Activated CD8-positive, alpha-beta memory T cell treated with anti-CD3 and anti-CD28 coated beads for 1 hour (primary cell): ENCODE measurements at places on chromosomes 13 and 19.

- no peak for DNase-seq
Measured at GRCh38 chr19:49356382-49356781, 5.8 kb downstream of the TEAD2 start.

GRCh38 chr13:60757501-60758215, 360.6 kb downstream of the TDRD3 start:
- DNase-seq = no peak

DNA sequence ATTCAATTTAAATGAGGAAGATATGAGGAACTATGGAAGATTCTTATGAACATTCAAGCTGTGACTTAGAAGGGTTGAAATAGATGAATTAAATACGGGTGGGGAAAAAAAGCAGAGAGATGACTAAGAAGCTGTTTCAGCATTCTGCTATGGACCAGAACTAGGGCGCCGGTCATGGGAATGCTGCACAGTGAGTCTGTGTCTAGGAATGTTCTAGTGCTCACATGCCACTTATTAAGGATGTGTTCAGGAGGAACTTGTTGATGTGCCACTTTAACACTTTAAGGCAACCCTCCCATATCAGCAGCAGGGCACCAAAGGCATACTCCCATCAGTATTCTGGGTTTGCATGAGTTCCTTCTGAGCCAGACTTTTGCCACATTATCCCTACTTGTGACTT, 152.1 kb downstream of the POSTN start:
- no peak for DNase-seq

GRCh38 chr19:42010245-42011126, 16.5 kb upstream of the ATP1A3 start:
- no peak for DNase-seq

GRCh38 chr19:48780631-48781391, 25.5 kb downstream of the FGF21 start:
- no peak for DNase-seq

- DNase-seq = no peak
Measured at GRCh38 chr19:55704494-55705245, 29.6 kb downstream of the EPN1 start.

DNA sequence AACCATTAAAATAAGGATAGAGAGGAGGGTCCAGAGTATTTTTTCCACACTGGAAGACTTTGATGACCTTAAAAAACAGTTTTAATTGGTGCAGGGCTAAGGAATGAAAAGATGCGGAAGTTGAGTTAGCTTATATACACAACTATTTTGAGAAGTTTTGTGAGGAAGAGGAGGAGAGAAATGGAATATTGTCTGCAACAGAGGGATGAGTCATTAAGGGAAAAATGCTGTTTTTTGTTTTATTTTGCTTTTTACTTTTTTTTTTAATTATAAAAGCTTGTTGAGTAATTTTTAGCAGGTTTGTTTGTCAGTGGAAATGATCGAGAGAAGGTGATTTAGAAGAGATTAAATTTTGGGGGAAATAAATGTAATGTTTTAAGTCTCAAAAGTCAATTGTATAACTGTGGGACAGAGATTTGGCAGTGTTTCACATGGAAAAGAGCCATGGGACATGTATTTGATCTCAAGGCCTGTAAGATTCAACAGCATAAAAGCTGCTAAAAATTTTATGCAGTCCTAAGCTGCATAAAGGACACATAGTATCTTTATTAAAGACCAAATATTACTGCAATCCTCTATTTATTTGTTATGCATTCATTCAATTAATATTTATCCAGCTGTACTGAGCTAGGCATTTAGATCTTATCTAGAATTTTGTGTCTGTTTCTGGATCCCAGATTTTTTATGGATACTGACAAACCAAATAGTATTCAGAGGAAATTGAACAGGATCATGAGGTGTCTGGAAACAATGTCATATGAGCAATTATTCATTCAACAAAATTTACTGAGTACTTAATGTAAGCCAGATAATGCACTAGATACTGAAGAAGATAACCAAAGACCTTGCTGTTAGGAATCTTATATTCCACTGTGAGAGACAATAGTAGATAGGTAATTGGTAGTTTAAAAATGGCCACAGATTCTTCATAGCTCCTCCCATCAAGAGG, 72.7 kb downstream of the DNAJC15 start:
- no peak for DNase-seq

GRCh38 chr19:3196064-3196932, 10.6 kb downstream of the NCLN start:
- no peak for DNase-seq

- no peak for DNase-seq
Measured at GRCh38 chr19:3809881-3810707, 23.9 kb upstream of the MATK start.

DNA sequence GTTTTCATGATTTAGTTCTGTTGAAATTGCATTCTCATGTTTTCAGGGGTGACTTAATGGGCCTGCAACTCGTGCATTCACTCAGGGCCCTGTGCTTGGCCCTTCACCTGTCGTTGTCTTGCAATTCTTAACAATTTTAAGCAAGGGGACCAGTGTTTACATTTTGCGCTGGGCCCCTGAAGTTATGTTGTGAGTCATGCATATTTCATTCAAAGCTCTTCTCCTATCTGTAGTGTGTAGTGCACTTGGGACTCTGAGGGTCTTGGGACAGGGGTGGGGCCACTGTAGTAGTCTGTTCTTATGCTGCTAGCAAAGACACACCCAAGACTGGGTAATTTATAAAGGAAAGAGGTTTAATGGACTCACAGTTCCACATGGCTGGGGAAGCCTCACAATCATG, 211.2 kb upstream of the RXFP2 start:
- DNase-seq = no peak

DNA sequence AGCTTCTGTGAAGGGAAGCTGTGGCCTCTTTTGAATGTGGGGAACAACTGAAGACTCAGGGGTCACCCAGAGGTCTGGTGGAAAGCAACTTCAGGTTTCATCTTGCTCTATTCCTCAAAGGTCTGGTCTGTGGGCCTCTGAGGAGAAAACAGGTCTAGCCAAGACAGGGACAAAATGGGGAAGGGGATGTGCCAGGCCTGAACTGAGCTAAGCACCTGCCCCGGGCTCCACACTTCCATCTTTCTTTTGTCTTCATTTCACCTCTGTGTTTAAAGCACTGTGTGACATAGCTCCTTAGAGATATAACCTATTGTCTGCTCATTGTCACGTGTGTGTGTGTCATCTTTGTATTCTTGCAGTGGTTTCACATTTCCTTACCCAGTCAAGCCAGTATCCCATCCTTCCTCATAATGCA, 19.9 kb upstream of the GDF15 start:
- DNase-seq = no peak

GRCh38 chr13:90926459-90926858, 421.0 kb upstream of the MIR17HG start:
- no peak for DNase-seq

GRCh38 chr13:71634182-71634581, 232.8 kb downstream of the DACH1 start:
- no peak for DNase-seq

DNA sequence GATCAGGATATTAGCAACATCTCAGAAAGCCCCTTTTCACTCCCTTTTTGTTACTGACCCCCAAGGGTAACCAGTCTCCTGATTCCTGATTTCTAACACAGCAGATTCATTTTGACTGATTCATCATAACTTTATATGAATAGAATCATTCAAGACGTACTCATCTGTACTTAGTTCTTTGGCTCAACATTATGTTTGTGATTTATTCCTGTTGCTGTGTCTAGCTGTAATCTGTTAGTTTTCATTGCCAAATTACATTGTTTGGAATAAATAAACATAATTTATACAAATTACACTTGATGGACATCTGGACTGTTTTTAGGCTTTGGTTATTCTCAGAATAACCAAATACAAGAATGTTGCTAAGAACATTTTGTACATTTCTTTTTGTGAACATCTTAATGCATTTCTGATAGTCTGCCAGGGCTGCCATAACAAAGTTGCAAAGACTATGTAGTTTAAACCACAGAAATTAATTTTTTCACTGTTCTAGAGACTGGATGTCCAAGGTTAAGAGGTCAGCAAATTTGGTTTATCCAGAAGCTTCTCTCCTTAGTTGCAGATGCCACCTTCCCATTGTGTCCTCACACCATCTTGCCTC, 62.8 kb upstream of the EDNRB start:
- no peak for DNase-seq

- DNase-seq = no peak
Measured at GRCh38 chr19:52734331-52734892, 432 bp downstream of the ZNF611 start.

DNA sequence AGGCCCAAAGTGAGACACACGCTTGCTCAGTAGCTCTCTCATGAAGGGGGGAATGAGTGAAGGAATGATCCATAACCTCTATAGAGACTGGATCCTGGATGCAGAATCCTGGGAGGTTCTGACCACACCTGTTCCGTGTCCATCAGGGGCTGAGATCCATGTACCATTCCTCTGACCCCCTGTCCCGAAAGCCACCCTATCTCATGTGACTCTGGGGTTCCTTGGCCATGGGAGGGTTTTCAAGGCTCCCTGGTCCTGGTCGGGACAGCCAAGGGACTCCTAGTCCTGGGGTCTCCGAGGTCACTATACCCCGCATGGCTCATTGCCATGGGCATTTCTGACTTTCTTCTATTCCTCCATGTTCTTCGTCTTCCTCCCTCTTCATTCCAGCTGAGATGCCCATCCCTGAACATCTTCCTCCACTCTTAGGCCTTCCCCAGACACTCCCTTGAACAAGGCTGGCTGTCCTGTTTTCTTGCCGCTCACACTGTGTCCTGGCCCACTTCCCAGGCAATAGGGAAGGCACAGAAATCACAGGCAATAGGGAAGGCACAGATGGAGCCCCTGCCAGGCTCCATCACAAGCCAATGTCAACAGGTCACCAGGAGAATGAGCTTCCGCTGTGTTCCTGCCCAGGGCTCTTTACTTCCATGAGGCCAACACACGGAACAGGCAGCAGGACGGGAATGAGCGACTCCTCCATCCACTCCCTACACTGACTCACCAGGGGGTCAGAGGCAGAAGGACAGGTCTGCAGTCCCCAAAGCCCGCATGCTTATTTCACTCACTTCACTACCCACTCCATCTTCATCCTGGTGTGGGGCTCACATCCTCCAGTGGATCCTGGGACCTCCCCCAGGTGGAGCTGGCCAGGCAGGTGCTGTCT, 3.2 kb downstream of the CEACAM5 start:
- DNase-seq = no peak
